NCI-H1105 treated with DMSO at 0.1 percent for 48 hours (cell line): ENCODE measurements at places on chromosomes 3 and 15.

GRCh38 chr3:100045696-100046095, 68.6 kb downstream of the FILIP1L start:
- DNase-seq, result no peak

DNA sequence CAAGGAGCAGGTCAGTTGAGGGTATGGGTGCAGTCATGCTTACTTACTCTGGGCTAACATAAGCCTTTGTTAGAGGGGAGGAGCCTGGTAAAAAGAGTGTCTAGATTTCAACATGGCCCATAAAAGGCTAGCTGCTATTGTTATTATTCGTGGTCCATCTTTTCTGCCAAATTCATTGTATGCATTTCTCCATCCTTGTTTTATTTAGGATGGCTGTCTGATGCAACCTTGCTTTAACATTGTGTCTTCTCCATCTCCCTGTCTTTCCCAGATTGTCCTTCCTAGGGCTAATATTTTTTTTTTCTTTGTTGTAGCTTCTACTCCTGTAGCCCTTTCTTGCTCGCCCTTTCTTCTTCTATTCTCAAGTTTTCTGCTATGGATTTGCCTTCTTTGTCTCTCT, 12.6 kb downstream of the RBMS3 start:
- DNase-seq, result no peak

GRCh38 chr3:10416730-10417300, 88.6 kb downstream of the ATP2B2 start:
- no peak for DNase-seq

- no peak for DNase-seq
Observed at GRCh38 chr15:70562906-70563305, 200.5 kb downstream of the UACA start.

- peak; percentile 70 for DNase-seq
Observed at GRCh38 chr15:96170979-96171739, 159.3 kb upstream of the NR2F2 start.

DNA sequence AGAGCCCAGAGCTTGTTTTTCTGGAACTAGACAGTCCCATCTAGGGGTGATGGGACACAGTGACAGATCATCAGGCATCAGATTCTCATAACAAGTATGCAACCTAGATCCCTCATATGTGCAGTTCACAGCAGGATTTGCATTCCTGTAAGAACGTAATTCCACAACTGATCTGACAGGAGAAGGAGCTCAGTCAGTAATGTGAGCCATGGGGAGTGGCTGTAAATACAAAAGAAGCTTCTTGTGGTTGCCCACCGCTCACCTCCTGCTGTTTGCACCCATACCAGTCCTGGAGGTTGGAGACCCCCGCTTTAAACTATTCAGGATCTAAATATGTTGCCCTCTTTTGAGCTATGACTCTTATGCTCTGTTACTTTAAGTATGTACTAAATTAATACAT, 167.3 kb downstream of the ALCAM start:
- DNase-seq, result no peak
